ENCODE measurements at places on chromosomes 2 and 18. TPM values are rescaled to one million over a fixed set of nuclear protein-coding genes. Genes with fewer than 3 reads are reported as not detected.

GRCh38 chr2:69549421-69549820 lies 94.1 kb downstream of the AAK1 start:
- DNase-seq = no peak
- no peaks in the 10 kb centered on the region for H3K27me3 ChIP-seq
- H3K27ac ChIP-seq = no peak overlapping the region
- no peaks in the 10 kb centered on the region for H3K36me3 ChIP-seq
- no peaks in the 10 kb centered on the region for H3K4me1 ChIP-seq

- no peak for DNase-seq
- H3K36me3 ChIP-seq = no peaks in the 10 kb centered on the region
- H3K27me3 ChIP-seq = no peaks in the 10 kb centered on the region
- no peak overlapping the region for H3K27ac ChIP-seq
- H3K4me3 ChIP-seq = no peak overlapping the region
- H3K4me1 ChIP-seq = peaks cover 10% of the 10 kb centered on the region
Measured at GRCh38 chr2:233852056-233852455, 2.3 kb downstream of the HJURP start.

- peak; percentile 67 for DNase-seq
- peaks cover 36% of the 10 kb centered on the region for H3K4me1 ChIP-seq
- no peaks in the 10 kb centered on the region for H3K36me3 ChIP-seq
- no peak overlapping the region for H3K4me3 ChIP-seq
- peak overlapping the region; percentile 88 for H3K27ac ChIP-seq
- H3K27me3 ChIP-seq = no peaks in the 10 kb centered on the region
Measured at GRCh38 chr2:239318790-239319661, 81.8 kb downstream of the HDAC4 start.

- H3K4me3 ChIP-seq = no peak overlapping the region
- H3K27ac ChIP-seq = peak overlapping the region; percentile 75
- H3K27me3 ChIP-seq = no peaks in the 10 kb centered on the region
- no peaks in the 10 kb centered on the region for H3K36me3 ChIP-seq
Measured at GRCh38 chr18:74289137-74289536, 2.6 kb downstream of the CYB5A start.

DNA sequence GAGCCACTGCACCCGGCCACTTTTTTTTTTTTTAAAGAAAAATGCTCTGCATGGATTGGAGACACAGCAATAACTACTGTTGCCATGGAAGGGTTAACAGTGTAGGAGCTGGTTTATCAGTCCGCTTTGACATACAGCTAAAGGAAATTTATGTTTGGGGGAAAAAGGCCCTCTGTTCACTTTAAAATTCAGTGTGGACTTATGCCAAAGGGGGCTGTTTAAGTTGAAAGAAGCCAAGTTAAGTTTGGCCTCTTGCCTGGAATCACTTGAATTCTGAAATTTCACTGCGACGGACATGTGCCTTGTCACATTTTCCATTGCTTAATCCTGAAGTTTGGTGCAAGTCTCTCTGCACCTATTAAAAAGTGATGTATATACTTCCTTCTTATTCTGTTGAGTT lies 3.1 kb downstream of the KCNE4 start:
- no peaks in the 10 kb centered on the region for H3K27me3 ChIP-seq
- H3K27ac ChIP-seq = peak overlapping the region; percentile 11
- H3K36me3 ChIP-seq = no peaks in the 10 kb centered on the region
- H3K4me1 ChIP-seq = peaks cover 8% of the 10 kb centered on the region
- H3K4me3 ChIP-seq = no peak overlapping the region

DNA sequence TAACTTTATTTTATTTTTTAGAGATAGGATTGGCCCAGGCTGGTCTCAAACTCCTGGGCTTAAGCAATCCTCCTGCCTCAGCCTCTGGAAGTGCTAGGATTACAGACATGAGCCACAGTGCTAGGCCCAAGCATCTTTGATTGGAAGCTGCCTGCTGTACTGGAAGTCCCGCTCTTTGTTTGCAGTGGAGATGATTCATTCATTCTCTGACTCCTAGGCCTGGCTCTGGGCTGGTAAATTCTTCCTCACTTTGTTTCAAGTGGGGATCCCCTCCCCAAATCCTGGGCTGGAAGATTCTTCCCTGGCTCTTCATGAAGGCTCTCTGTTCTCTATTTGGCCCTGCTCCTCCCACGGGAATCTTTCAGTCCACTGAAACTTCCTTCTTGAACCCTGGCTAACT lies 81.9 kb downstream of the NEURL3 start:
- H3K4me3 ChIP-seq = no peak overlapping the region
- peaks cover 9% of the 10 kb centered on the region for H3K27me3 ChIP-seq

DNA sequence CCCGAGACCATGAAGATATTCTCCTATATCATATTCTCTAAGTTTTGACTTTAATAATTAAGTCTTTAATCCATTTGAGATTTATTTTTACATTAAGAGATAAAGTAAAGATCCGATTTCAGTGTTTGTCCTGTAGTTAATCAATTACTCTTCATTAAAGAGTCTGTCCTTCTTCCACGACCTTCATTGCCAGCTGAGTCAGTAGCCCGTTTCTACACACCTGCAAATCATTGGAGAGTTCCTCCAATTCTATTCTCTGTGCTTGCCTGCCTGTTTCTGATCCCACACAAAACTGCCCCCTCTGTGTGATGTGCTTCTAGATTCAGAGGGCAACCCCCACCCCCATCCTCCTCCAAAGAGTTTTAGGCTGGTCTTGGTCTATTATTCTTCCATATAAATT lies 119.2 kb downstream of the KCNF1 start:
- H3K27ac ChIP-seq = no peak overlapping the region
- H3K27me3 ChIP-seq = no peaks in the 10 kb centered on the region
- H3K4me1 ChIP-seq = no peaks in the 10 kb centered on the region
- no peaks in the 10 kb centered on the region for H3K36me3 ChIP-seq
- H3K4me3 ChIP-seq = no peak overlapping the region
- DNase-seq = no peak

GRCh38 chr18:22932885-22933205 lies 283 bp upstream of the RBBP8 start:
- H3K4me1 ChIP-seq = peaks cover 7% of the 10 kb centered on the region
- peak overlapping the region; percentile 73 for H3K4me3 ChIP-seq

DNA sequence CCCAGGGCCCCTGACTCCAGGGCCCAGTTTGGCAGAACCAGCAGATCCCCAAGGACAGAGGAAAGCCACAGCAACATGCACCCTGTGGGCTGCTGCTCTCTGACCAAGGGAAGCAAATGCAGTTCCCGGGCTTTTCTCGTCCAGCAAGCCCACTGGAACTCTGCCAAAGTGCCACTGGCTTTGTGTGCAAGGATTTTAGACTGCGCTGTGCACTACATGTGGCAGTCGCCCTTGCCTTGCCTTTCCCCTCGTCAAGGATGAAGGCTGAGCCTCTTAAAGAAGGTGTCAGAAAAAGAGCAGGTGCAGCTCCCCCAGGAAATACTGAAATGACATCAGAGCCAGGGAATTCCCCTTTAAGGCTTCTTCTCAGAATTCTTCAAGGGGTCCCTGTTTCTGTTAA lies 199.2 kb downstream of the TFCP2L1 start:
- H3K27ac ChIP-seq = no peak overlapping the region
- DNase-seq = no peak
- no peaks in the 10 kb centered on the region for H3K27me3 ChIP-seq
- H3K36me3 ChIP-seq = no peaks in the 10 kb centered on the region

Gene CNTNAP5
- 0.96 TPM for total RNA-seq

All from adrenal gland (tissue), 19 donors.